ENCODE measurements at places on chromosomes 6 and 20. TPM values are rescaled to one million over a fixed set of nuclear protein-coding genes. Genes with fewer than 3 reads are reported as not detected.

- no peak for DNase-seq
- H3K27me3 ChIP-seq: peaks cover 3% of the 10 kb centered on the region
- no peaks in the 10 kb centered on the region for H3K36me3 ChIP-seq
- H3K4me1 ChIP-seq: peaks cover 3% of the 10 kb centered on the region
- no peak overlapping the region for H3K27ac ChIP-seq
- H3K4me3 ChIP-seq: no peak overlapping the region
Measured at GRCh38 chr6:166830891-166831363, 125.4 kb downstream of the RNASET2 start.

DNA sequence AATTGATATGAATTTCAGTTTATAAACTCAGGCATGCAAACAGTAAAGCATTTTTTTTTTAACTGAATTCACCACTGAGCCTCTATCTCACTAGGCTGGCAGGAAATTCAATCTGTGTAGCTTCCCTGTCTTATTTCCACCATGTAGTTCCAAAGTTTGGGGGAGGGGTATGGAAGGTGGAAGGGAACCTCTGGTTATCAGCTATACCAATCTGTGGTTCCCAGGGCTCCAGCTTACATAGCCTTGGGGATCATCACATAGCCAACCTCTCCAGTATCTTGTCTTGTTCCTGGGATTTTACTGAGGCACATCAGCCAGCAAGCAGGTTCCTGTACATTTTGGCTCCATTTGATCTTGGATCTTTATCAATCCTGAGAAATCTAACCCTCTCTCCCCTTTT lies 15.6 kb downstream of the RAD21L1 start:
- no peak overlapping the region for H3K4me3 ChIP-seq
- no peaks in the 10 kb centered on the region for H3K36me3 ChIP-seq
- H3K27ac ChIP-seq: no peak overlapping the region
- peaks cover 22% of the 10 kb centered on the region for H3K27me3 ChIP-seq

DNA sequence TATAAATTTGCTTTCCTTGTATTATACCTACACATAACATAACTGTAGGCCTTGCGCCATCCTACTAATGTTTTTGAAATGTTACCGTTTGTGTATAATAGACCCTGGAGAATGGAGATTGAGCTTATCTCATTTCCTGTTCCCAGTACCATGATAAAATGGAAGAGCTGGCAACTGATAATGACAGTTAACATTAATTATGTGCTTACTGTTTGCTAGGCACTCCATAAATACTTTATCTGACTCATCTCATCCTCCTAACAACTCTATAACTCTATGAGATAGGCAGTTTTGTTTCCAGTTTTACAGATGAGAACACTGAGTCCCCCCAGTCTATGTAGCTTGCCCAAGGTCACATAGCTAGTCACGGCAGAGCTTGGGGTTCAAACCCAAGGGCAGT lies 396.7 kb downstream of the SYNE1 start:
- H3K36me3 ChIP-seq: peaks cover 43% of the 10 kb centered on the region
- H3K27me3 ChIP-seq: no peaks in the 10 kb centered on the region
- no peak overlapping the region for H3K27ac ChIP-seq

GRCh38 chr6:40210628-40211056 lies 276.4 kb upstream of the MOCS1 start:
- no peak for DNase-seq
- H3K4me3 ChIP-seq: no peak overlapping the region
- H3K27me3 ChIP-seq: peaks cover 7% of the 10 kb centered on the region
- no peaks in the 10 kb centered on the region for H3K36me3 ChIP-seq

DNA sequence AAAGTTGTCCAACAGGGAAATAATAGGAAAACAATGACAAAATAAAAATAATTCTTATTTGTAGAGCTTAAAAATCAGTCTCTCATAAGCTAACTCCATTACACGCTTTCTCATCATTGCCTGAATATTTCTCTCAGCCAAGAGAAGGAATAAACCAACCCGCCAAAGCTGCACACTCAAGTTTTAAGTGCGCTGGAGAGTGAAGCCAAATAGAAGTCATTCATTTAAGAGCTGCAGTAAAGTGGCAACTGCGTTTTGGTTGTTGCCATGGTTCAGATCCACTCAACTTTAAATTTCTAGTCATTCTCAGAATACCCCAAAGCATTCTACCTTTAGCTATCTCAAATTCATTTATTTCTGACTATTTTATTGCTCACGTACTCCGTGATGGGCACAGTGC lies 230.7 kb downstream of the CBLN4 start:
- H3K4me1 ChIP-seq: no peaks in the 10 kb centered on the region
- DNase-seq: no peak
- H3K4me3 ChIP-seq: no peak overlapping the region
- no peaks in the 10 kb centered on the region for H3K27me3 ChIP-seq

- no peaks in the 10 kb centered on the region for H3K36me3 ChIP-seq
- no peak for DNase-seq
- no peak overlapping the region for H3K4me3 ChIP-seq
- H3K27me3 ChIP-seq: peaks cover 2% of the 10 kb centered on the region
- no peak overlapping the region for H3K27ac ChIP-seq
Measured at GRCh38 chr6:155483858-155484257, 28.2 kb upstream of the NOX3 start.

DNA sequence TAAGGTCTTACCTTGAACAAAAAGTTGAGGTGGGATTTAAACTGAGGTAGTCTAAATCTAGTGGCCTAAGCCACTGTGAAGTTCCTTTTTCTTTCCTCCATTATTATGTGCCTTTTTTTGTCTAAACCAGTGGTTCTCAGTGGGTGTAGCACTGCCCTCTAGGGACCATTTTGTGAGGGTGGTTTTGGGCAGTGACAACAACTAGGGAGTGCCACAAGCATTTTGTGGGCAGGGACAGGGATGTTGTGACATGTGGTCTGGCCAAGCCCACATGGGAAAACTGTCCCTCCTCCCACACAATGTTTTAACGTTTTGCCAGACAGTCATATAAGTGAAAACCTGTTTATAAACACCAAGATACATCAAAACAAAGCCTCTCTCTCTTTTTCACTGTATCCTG lies 899.4 kb upstream of the FLRT3 start:
- no peak for DNase-seq
- no peak overlapping the region for H3K27ac ChIP-seq
- H3K27me3 ChIP-seq: no peaks in the 10 kb centered on the region
- H3K36me3 ChIP-seq: no peaks in the 10 kb centered on the region
- no peak overlapping the region for H3K4me3 ChIP-seq

DNA sequence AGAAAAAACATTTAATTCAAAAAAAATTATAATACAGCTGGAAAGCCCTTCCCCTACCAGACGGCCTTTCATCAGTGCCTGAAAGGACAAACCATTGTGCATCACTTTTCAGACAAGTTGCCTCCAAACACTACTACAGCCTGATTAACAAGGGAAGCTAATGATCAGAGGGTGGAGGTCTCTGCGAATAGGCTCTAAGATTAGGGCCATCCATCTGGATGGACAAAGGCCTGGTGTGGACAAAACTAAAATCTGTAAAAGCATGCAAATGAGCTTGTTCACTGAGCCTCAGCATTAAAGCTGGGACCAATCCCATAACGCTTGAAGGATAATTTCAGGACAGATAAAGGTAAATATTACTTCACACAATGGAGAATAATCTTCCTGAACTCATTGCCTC lies 228.7 kb upstream of the PLN start:
- H3K27me3 ChIP-seq: no peaks in the 10 kb centered on the region
- no peak overlapping the region for H3K4me3 ChIP-seq
- no peaks in the 10 kb centered on the region for H3K36me3 ChIP-seq

- DNase-seq: no peak
- no peak overlapping the region for H3K27ac ChIP-seq
- no peak overlapping the region for H3K4me3 ChIP-seq
Measured at GRCh38 chr20:21047981-21048380, 58.2 kb downstream of the LINC00237 start.

- H3K27ac ChIP-seq: no peak overlapping the region
- DNase-seq: no peak
- H3K4me1 ChIP-seq: no peaks in the 10 kb centered on the region
- peaks cover 62% of the 10 kb centered on the region for H3K36me3 ChIP-seq
Measured at GRCh38 chr6:15509335-15509933, 153.4 kb downstream of the DTNBP1 start.

DNA sequence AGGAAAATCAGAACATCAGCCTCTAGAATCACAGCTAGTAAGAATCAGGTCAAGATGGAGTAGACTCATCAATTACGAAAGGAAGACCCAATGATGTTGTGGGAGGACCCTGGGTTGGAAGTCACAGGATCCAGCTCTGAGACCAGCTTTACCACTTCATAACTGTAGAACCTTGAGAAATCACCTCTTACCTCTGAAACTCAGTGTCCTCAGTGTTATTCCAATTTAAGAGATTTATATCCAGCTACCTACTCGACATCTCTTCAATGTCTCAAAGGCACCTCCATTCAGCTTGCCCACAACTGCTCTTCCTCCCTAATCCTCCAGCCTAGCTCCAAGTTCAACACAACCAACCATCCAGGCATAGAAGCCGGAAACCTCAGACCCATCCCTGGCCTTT lies 16.3 kb downstream of the MRPL14 start:
- H3K4me3 ChIP-seq: no peak overlapping the region
- H3K27me3 ChIP-seq: no peaks in the 10 kb centered on the region
- no peak overlapping the region for H3K27ac ChIP-seq
- no peak for DNase-seq

- no peak overlapping the region for H3K4me3 ChIP-seq
- no peaks in the 10 kb centered on the region for H3K36me3 ChIP-seq
- H3K27ac ChIP-seq: no peak overlapping the region
Measured at GRCh38 chr6:56087421-56087820, 160.0 kb downstream of the COL21A1 start.

- H3K27me3 ChIP-seq: no peaks in the 10 kb centered on the region
- no peak overlapping the region for H3K27ac ChIP-seq
- no peak overlapping the region for H3K4me3 ChIP-seq
- H3K4me1 ChIP-seq: peaks cover 24% of the 10 kb centered on the region
Measured at GRCh38 chr20:17652411-17652810, 29.6 kb downstream of the RRBP1 start.

DNA sequence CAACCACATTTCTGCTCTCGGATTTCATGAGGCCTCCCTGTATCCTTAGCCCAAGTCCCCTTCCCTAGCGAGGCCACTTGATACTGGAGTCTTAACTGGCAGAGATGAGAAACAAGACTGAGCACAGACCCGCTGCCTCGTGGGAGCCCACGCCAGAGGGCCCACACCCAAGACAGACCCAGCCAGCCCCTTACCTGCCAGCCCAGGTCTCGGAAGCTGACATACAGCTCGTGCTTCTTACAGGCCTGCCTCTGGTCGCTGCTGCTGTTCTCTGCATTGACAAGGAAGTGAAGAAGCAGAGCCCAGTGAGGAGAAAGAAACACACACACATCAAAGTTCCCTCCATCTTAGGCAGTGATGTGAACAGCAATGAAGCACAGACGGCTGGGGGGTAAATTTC lies 91.7 kb downstream of the BMP7 start:
- no peak for DNase-seq
- H3K27ac ChIP-seq: no peak overlapping the region
- no peak overlapping the region for H3K4me3 ChIP-seq
- no peaks in the 10 kb centered on the region for H3K36me3 ChIP-seq
- H3K27me3 ChIP-seq: no peaks in the 10 kb centered on the region
- H3K4me1 ChIP-seq: no peaks in the 10 kb centered on the region

- DNase-seq: peak; percentile 82
- no peaks in the 10 kb centered on the region for H3K27me3 ChIP-seq
- peak overlapping the region; percentile 92 for H3K4me3 ChIP-seq
- H3K36me3 ChIP-seq: peaks cover 23% of the 10 kb centered on the region
- peaks cover 64% of the 10 kb centered on the region for H3K4me1 ChIP-seq
Measured at GRCh38 chr6:107822176-107823046, 1.7 kb downstream of the SCML4 start.

DNA sequence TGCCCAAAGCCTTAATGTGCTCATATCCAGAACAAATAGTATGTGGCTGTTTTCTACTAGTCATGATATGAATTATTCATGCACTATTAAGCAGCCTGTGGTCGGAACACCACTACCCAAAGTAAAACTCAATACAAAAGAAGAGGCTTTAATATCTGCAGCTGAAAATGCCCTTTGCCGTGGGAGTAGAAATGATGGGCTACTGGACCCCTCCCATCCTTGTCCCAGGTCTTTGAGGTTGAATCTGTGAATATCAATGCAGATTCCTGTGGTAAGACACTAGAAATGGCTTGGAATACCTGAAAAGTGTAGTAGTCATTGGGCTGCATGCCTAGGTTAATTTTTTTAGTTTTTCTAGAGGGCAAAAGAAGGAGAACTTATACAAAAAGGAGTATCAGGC lies 303.7 kb downstream of the TBC1D7 start:
- no peak for DNase-seq
- H3K36me3 ChIP-seq: no peaks in the 10 kb centered on the region
- no peaks in the 10 kb centered on the region for H3K4me1 ChIP-seq
- peaks cover 43% of the 10 kb centered on the region for H3K27me3 ChIP-seq

DNA sequence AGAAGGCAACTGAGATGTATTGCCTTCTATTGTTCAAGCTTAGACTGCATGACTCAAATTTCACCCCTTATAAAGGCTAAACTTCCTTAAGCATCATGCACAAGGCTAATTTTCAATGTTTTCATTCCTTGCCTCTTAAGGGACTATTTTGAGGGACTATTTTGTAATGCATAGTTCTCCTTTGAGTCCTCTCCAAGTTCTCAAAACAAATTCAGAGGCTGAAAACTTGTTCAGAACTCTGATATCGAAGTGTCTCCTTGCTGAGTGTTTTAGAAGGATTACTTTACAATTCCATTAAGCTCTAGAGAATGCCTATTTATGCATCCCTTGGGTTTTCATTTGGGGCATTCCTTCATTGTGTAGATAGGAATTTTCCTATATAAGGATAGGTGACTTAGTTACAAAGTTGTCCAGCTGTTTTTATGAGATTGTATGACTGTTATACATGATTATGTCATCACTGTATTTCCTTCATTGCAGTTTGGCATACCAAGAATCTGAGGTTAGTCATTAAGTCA lies 41.7 kb downstream of the COL19A1 start:
- no peak overlapping the region for H3K4me3 ChIP-seq
- DNase-seq: no peak
- no peaks in the 10 kb centered on the region for H3K4me1 ChIP-seq
- H3K27ac ChIP-seq: no peak overlapping the region

- H3K36me3 ChIP-seq: no peaks in the 10 kb centered on the region
- H3K4me3 ChIP-seq: no peak overlapping the region
- H3K27me3 ChIP-seq: no peaks in the 10 kb centered on the region
- H3K4me1 ChIP-seq: no peaks in the 10 kb centered on the region
Measured at GRCh38 chr20:14865169-14865568, 527.8 kb upstream of the FLRT3 start.

- no peak overlapping the region for H3K27ac ChIP-seq
- no peak for DNase-seq
- no peaks in the 10 kb centered on the region for H3K27me3 ChIP-seq
- H3K4me1 ChIP-seq: no peaks in the 10 kb centered on the region
Measured at GRCh38 chr20:11076434-11077105, 402.8 kb upstream of the JAG1 start.

Gene OR2J3
- total RNA-seq: not detected

Gene ANGPT4
- not detected for total RNA-seq

Gene PPP2R5D
- 66.5 TPM for total RNA-seq

Gene BPIFB6
- total RNA-seq: not detected

Gene SLC12A5
- 1.3 TPM for total RNA-seq

Gene GLYATL3
- total RNA-seq: not detected

All from activated CD8-positive, alpha-beta T cell treated with anti-CD3 and anti-CD28 coated beads, Interleukin-2, amount 10 ng/mL, durations not matched to agents 7 days and 5 days (primary cell).